ENCODE measurements at places on chromosomes 4 and X.

DNA sequence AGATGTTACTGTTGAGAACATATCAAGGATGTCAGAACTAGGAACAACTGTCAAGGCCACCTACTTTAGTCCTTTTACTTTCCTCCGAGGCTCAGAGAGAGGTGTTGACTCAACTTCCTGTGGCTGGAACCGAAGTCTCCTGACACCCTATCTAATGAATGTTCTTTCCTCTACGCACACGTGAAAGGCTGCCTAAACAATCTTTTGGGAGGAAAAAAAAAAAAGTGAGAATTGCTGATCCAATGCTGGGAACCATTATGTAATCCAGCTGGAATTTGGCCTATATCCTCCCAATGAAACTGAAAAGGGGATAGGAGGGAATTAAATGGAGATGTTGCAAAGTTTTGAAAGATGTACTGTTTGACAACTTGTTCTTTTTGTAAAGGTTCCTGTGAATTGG is 8.3 kb upstream of the MAP7D3 start:
- DNase-seq, result no peak

GRCh38 chr4:153089742-153090141 is 114.5 kb upstream of the TRIM2 start:
- no peak for DNase-seq

DNA sequence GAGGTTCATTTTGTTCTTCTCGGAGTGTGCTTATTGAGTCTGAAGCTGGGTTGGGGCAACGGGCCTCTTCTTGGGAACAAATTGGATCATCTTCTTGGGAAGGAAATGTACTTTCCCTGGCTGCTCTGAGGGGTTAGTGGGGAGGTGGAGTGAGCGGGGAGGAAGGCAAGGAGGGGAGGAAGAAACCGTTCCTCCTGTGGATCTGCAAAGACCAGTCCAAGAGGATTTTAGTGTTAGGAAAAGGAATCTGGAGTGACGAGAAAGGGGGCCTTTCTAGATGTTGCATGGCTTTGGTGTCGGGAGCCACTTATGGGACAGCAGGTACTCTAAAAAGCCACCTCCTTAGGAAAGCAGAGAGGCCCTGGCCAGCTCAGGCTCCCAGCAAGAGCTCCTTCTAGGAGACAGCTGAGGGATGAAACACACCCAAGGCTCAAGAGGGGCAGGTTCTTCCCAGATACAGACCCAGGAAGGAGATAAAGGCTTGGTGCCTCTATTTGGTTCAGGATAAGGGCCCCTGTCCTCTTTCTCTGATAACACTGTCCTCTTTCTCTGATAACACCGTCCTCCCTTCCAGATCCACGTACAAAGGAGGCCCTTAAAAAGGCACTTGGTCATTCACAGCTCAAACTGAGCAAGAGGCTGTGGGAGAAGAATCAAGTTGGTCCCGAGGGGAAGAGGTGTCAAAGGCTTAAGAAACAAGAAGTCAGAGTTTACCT is 451 bp downstream of the SOD3 start:
- no peak for DNase-seq

DNA sequence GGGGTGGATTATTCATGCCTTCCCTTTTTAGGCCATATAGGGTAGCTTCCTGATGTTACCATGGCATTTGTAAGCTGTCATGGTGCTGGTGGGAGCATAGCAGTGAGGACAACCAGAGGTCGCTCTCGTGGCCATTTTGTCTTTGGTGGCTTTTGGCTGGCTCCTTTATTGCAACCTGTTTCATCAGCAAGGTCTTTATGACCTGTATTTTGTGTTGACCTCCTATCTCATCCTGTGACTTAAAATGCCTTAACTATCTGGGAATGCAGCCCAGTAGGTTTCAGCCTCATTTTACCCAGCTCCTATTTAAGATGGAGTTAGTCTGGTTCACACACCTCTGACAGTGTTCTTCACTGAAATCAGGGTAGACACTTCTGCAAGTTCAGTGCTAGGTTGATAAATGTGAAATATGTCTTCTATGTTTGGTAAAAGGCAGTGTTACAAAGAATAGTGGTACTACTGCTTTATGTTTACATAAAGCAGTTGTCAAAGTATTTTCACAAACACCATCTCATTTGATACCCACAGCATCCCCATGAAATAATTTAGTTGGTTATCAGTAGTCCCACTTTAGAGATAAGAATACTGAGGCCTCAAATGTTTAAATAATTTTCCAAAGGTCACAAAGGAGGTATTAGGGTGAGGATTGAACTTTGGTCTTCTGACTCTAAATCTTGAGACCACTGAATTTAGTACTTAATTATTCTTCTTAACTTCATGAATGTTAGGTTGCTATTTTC is 77.1 kb upstream of the C4orf54 start:
- no peak for DNase-seq

DNA sequence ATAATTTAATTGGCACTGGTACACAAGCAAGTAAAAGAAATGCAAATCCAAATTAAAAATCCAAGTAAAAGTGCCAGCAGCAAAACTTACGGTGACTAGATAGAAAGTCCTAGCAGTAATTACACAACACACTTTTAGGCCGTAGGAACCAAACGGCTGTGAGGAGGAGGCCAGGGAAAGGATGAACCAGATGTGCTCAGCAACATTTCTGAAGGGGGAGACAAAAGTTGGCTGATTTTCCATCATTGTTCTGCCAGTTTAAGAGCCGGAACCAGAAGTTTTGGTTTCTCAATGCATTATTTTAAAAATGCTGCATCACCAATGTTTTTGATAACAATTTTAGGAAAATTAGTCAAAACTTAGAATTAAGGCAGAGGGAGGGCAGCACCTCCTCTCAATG is 68.7 kb upstream of the ENPP6 start:
- no peak for DNase-seq

- no peak for DNase-seq
Observed at GRCh38 chr4:100649417-100649816, 131.6 kb upstream of the EMCN start.

GRCh38 chrX:150357790-150358189 is 5.3 kb upstream of the MAMLD1 start:
- no peak for DNase-seq

GRCh38 chr4:75028196-75028854 is 95.4 kb downstream of the PARM1 start:
- no peak for DNase-seq

GRCh38 chr4:80183250-80184052 is 13.9 kb upstream of the PRDM8 start:
- DNase-seq, result no peak

GRCh38 chrX:36640232-36640631 is 367.9 kb upstream of the FAM47C start:
- DNase-seq, result no peak

DNA sequence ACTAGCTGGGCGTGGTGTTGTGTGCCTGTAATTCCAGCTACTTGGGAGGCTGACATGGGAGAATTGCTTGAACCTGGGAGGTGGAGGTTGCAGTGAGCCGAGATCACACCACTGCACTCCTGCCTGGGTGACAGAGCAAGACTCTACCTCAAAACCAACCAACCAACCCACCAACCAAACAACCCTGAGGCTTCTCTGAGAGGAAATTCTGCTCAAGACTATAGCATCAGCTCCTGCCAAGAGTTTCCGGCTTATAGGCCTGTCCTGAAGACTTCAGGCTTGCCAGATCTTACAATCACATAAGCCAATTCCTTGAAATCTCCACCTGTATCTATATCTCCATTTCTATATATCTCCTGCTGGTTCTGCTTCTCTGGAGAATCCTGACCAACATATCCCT is 173.8 kb upstream of the TBC1D9 start:
- DNase-seq, result no peak

DNA sequence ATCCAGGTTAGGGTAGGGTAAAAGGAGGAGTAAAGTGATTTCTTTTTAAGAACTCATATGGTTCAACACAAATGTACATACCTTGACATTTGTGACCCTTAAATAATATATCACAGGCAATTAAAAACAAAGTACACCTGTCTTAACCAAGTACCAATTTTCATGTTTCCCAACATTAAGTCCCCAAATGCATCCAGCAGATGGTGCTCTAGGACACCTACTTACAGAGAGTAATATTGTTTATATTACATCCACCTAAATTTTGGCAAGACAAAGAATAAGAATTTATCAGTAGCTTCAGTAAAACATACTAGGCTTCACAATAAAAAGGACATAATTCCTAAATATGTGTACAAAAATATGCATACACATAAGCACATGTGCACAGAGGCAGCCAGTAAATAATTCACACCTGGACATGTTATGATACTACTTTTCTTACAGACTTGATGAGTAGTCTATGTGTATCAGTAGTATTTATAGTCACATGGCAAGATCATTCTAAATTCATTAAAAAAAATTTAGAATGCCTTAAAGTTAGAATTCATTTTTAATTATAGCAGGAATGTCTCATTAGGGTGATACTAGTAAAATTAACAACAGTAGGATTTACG is 219.7 kb downstream of the DCLK2 start:
- peak; percentile 29 for DNase-seq

- no peak for DNase-seq
Observed at GRCh38 chr4:158856852-158857251, 88.0 kb downstream of the FNIP2 start.

DNA sequence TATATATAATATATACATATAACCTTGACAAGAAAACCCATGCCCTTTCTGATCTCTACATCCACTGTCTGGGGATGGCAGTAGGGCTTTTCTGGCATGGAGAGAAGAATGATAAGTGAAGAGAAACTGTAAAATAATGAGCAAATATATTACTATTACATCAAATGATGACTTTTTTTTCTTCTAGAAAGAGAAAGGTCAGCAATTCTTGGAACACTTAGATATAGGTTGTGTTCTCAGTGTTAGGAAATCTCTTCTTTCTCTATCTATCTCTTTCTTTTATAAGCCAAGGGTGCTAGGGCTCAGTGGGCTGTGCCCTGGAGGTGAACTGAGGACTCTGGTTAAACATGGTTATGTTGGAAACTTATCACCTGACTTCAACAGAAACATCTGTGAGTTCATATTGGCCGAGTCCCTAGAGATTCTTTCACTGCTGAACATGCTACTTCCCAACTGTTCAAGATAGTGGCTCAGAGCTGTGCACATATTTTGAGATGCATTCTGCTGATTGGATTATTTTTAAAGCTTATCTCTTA is 265.1 kb downstream of the GBA3 start:
- DNase-seq, result no peak

- no peak for DNase-seq
Observed at GRCh38 chrX:96833333-96833732, 50.4 kb upstream of the RPA4 start.

DNA sequence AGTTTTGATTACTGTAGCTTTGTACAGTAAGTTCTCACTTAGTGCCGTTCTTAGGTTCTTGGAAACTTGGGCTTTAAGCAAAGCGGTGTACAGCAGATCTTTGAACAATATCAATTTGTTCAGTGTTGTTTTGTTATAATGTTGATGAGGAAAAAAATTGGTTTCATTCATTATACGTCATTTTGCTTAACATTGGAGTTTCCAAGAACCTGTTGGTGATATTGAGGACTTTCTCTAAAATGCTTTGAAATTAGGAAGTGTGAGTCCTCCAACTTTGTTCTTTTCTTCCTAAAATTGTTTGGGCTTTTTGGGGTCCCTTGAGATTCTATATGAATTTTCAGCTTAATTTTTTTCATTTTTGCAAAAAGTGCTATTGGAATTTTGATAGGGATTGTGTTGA is 49.1 kb downstream of the STAG2 start:
- no peak for DNase-seq

DNA sequence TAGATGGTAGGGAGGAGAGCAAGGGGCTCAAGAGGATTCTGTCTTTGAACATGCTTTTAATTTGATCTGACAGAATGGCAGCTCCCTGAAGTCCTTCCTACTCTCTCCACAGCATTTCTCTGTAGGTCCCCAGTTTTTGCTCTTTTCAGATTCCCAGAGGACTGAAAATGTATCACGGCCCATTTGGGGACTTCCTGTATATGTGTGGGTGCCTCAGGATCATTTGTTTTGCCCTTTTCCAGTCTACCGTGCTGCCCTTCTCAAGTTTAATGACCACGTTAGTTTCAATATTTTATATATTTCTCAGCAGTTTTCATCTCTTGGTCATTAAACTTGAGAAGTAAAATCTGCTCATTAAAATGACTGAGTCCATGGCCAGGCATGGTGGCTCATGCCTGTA is 2.3 kb downstream of the TBC1D1 start:
- no peak for DNase-seq

- DNase-seq, result no peak
Observed at GRCh38 chr4:5082376-5082775, 31.1 kb downstream of the STK32B start.

- no peak for DNase-seq
Observed at GRCh38 chr4:80264352-80264647, 2.2 kb upstream of the FGF5 start.

GRCh38 chr4:185112104-185112503 is 31.0 kb upstream of the SLC25A4 start:
- DNase-seq, result no peak

DNA sequence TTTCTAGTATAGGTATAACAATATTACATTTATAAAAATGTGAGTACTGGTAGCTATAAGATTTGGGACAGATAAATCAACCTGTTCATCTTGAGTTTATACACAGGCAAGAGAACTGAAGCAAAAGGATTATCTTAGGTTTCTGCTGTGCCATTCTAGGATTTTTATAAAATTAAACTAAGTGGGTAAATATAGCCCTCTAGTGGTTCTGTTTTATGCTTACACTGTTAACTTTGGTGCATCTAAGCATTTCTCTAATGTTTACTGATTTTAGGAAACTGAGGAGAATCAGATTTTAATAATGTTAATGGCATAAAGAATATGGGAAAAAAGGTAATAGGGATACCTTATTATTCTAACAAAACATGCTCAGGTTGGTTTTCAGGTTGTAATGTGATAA is 1.1 kb upstream of the RRH start:
- DNase-seq, result no peak

GRCh38 chrX:6614506-6614905 is 79.6 kb upstream of the VCX3A start:
- DNase-seq, result no peak

DNA sequence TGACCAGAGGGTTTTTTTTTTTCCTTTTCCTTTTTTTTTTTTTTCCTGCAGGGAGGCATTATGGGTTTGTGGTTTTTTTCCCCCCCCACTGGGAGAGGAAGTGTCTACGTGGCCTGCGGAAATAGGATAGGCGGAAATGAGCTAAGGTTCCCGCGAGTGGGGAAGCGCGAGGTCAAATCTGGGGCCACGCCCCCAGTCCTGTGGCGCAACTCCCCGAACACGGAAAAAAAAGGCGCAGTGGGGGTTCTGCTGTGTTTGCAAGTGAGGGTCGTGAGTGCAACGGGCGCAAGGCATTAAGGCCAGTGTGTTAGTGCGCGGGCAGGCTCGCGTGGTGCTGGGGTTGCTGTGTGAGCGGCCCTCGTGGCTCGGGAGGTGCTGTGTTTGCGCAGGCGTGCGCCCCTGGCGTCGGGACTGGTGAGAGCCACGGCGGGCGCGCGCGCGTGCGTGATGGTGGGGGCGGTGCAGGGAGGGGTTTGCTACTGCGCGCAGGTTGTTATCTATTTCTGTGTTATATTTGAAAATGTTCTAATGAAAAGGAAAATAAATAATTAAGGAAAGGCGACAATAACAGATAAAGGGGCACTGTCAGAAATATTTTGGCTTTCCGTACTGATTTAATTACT is 685 bp upstream of the MORF4L2 start:
- peak; percentile 89 for DNase-seq

DNA sequence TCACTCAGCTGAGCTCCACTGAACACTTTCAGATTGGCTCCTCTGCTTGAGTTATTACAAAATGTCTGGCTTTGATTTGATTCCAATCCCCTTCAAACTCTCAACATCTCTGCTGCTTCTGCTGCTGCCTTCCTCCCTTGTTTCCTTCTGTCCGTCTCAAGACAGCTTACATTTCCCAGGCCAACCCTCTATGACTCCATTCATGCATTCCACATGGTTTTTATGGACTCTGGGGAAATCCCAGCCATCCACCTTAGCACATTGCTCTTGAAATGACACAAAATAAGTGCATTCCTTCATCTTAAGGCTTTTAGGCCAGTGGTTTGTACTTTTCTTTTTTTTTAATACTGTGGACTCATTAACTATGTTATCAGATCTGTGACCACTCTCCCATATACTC is 68.5 kb upstream of the TMEM164 start:
- no peak for DNase-seq

All from left lung (tissue), 14 donors.